ENCODE measurements at places on chromosomes 1 and 21. TPM values are rescaled to one million over a fixed set of nuclear protein-coding genes. Genes with fewer than 3 reads are reported as not detected.

GRCh38 chr1:234987415-234988154 is 141.1 kb downstream of the TOMM20 start:
- H3K36me3 ChIP-seq = no peaks in the 10 kb centered on the region
- H3K4me1 ChIP-seq = peaks cover 14% of the 10 kb centered on the region
- DNase-seq = peak; percentile 95

DNA sequence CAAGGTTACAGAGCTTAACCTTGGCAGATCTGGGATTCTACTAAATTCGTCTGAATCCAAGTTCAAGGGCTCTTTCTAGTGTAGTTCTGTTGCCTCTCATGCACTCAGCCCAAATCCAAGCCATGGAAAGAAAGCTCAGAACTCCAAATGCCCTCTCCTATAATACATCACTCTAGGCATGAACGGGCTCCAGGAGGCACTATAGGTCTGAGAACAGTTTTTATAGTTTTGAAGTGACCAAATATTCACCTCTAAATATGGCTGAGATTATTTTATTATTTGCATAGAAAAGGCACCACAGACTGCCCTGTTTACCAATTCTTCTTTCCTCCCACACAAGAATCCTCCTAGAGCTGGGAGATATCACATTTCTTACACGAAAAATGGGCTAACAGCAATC is 327.9 kb upstream of the BEND5 start:
- H3K27ac ChIP-seq = no peak overlapping the region
- no peak for DNase-seq
- H3K27me3 ChIP-seq = no peaks in the 10 kb centered on the region
- H3K4me3 ChIP-seq = no peak overlapping the region
- no peaks in the 10 kb centered on the region for H3K4me1 ChIP-seq

GRCh38 chr1:182459949-182460348 is 10.0 kb downstream of the RGSL1 start:
- H3K4me1 ChIP-seq = no peaks in the 10 kb centered on the region
- no peaks in the 10 kb centered on the region for H3K27me3 ChIP-seq
- no peak overlapping the region for H3K27ac ChIP-seq
- H3K36me3 ChIP-seq = no peaks in the 10 kb centered on the region
- no peak for DNase-seq

The SOAT1 gene
- total RNA-seq = 58.1 TPM

The MAEL gene
- total RNA-seq = 0.54 TPM

The EFNA1 gene
- 133 TPM for total RNA-seq

DNA sequence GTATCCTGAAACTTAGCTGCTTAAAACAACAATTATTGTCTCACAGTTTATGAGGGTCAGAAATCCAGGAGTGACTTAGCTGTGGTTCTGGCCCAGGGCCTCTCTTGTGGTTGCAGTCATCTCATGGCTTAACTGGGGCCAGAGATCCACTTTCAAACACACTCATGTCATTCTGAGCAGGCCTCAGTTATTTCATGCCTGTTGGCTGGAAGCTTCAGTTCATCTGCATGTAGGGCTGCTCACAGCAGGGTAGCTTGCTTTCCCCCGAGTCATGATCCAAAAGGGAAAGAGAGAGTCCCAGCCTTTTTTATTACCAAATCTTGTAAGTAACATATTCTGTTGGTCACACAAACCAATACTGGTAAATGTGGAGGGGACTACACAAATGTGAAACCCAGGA is 96.6 kb upstream of the B3GALT2 start:
- H3K36me3 ChIP-seq = no peaks in the 10 kb centered on the region
- no peak for DNase-seq
- H3K4me3 ChIP-seq = no peak overlapping the region
- H3K4me1 ChIP-seq = no peaks in the 10 kb centered on the region
- H3K27ac ChIP-seq = no peak overlapping the region
- H3K27me3 ChIP-seq = no peaks in the 10 kb centered on the region
